Activated CD4-positive, alpha-beta T cell treated with anti-CD3 and anti-CD28 coated beads, Interleukin-2, amount 10 ng/mL, durations not matched to agents 7 days and 5 days (primary cell): ENCODE measurements at places on chromosomes 6 and 20.
A peak's percentile ranks its signal among the peaks of the same experiment; 100 is the strongest.

- peaks cover 4% of the 10 kb centered on the region for H3K4me1 ChIP-seq
- no peaks in the 10 kb centered on the region for H3K27me3 ChIP-seq
- no peak for DNase-seq
- H3K27ac ChIP-seq = no peak overlapping the region
- H3K4me3 ChIP-seq = no peak overlapping the region
These were observed 22.4 kb downstream of the SDCBP2 start for GRCh38 chr20:1306316-1307135.

DNA sequence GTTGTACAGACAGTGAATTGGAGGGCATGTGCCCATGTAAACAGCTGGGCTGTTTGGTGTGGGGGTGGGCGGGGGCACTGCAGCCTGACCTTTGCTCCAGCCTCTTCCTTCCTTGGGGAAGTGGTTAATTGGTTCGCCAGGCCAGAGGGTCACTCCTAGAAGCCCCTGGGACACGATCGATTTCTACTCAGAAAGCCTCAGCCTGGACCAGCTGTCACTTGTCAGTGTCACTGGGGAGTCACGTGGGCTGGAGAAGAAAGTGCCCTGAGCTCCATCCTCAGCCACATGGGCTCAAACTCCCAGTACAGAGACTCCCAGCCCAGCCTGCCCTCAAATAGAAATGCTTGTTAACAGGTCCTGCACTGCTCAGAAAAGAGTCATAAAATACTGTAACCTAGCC is 423.8 kb upstream of the SULF2 start:
- DNase-seq = no peak
- no peaks in the 10 kb centered on the region for H3K4me1 ChIP-seq
- no peak overlapping the region for H3K27ac ChIP-seq
- no peak overlapping the region for H3K4me3 ChIP-seq

DNA sequence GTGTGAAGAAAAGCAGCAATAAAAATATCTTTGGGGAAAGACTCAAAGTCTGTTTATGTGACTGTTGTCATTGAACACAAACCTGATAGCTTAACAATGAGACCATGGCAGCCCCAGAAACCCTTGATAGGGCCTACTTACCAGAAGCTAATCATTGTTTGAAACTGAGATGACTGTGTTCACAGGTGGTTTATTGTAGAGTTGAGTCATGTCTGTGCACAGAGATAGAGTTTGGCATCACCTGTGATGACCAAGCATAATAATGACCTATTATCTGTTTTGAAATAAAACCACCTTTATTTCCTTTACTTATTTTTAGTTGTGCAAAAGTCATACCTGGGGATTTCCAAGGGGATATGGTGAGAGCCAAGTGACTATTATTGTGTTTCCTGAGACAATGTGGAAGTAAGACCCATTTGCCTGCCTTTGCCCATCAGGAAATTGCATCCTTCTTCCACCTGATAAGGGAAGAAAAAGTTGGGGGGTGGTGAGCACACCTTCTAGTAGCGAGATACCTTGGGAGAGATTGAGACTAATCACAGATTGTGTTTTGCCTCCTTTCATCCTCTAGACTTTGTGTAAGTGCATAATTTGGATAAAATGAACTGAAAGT is 456.9 kb upstream of the JAG1 start:
- no peaks in the 10 kb centered on the region for H3K4me1 ChIP-seq
- DNase-seq = no peak
- no peak overlapping the region for H3K4me3 ChIP-seq
- H3K27me3 ChIP-seq = no peaks in the 10 kb centered on the region
- no peak overlapping the region for H3K27ac ChIP-seq

DNA sequence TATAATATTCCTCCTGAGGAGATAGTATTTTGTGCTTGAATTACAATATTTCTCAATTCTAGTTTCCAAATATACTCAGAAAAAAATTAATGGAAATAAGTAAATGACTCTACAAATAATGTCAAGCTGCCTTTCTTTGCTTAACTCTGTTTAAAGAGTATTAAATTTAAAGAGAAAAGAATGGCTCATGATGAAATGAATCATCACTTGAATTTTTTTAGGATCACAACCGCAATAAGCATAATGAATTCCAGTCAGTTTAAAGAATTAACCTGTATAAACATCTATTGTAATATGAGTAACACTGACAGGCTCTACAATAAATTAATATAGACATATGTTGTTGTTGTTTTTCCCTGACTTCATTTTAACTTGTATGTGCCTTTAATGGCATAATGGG is 266.2 kb upstream of the ADGRB3 start:
- H3K27ac ChIP-seq = no peak overlapping the region
- no peaks in the 10 kb centered on the region for H3K36me3 ChIP-seq
- no peaks in the 10 kb centered on the region for H3K27me3 ChIP-seq
- H3K4me3 ChIP-seq = no peak overlapping the region

DNA sequence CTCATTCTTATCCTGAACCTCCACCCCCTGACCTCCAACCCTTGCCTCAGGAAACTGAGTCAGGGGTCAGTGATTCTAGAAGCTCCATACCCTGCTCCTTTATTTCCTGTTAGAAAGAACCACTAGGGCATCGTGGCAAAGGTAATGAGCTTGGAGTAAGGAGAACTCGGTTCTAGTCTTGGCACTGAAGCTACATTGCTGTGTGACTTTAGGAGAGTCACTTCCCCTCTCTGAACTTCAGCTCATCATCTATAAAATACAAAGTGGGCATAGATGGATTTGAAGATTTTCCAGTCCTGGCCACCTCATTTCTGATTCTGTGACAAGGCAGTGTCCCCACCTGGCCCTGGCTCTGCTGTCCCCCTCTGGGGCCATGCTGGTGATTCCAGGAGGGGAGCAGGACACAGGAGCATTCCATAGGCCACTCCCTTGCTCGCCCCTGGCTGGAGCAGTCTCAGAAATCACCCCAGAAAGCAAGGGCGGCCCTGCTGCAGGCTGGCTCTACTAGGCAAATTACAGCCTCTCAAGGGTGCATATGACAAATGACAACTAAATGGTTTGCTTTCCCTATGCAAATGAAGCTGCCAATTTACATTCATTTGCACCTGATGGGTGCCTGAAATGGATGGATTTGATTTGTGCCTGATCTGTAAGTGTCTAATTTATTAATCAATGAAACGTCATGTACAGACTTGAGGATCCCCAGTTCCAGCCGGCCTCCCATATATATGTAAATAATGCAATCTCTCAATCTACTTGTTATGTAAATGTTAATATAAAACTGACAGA is 62.2 kb downstream of the LRFN2 start:
- no peaks in the 10 kb centered on the region for H3K27me3 ChIP-seq
- no peak for DNase-seq
- no peaks in the 10 kb centered on the region for H3K36me3 ChIP-seq
- no peak overlapping the region for H3K27ac ChIP-seq

DNA sequence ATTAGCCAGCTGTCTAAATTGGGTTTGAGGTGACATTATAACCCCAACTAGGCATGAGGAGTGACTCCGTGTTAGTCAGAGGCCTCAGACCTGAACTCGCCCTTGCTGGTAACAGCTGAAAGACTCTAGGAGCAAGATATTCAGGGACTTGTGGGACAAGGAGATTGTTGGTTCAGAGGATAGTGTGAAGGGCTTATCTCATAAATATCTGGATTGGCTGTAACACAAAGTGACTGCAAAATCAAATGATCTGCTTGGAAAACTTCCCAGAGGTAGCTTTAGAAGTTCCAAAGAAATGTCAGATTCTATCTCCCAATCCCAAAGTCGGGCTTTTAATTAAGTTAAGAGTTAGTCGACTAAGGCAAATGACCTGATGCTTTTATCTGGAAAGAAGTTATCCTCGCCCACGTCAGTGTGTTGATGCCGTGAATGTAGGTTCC is 72.4 kb downstream of the TULP4 start:
- H3K4me3 ChIP-seq = no peak overlapping the region
- H3K36me3 ChIP-seq = no peaks in the 10 kb centered on the region
- peaks cover 1% of the 10 kb centered on the region for H3K4me1 ChIP-seq
- no peak for DNase-seq

- H3K4me3 ChIP-seq = no peak overlapping the region
- peaks cover 9% of the 10 kb centered on the region for H3K27me3 ChIP-seq
- no peak for DNase-seq
- H3K27ac ChIP-seq = peak overlapping the region; percentile 88
- H3K4me1 ChIP-seq = peaks cover 46% of the 10 kb centered on the region
These were observed 11.9 kb downstream of the PSMB9 start for GRCh38 chr6:32865724-32866443.

DNA sequence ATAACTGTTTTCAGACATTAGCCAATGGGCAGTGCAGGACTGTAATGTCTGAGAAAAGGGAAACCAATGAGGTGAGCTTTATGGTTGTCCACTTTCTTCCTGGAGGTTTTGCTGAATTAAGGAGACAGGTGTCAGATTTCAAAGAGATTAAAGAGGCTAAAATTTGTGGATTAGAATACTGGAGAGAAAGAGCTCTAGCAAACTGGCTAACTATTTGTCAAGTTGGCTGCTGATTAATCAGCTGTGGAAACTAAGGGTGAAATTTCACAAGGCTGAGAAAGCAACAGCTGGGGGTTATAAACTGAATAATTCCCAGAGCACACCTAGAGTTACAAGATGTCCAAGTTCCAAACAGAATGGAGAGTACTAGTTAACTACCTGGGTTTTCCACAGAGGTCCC is 198.9 kb downstream of the TBC1D32 start:
- no peak overlapping the region for H3K27ac ChIP-seq
- DNase-seq = no peak
- H3K27me3 ChIP-seq = no peaks in the 10 kb centered on the region
- H3K4me3 ChIP-seq = no peak overlapping the region

DNA sequence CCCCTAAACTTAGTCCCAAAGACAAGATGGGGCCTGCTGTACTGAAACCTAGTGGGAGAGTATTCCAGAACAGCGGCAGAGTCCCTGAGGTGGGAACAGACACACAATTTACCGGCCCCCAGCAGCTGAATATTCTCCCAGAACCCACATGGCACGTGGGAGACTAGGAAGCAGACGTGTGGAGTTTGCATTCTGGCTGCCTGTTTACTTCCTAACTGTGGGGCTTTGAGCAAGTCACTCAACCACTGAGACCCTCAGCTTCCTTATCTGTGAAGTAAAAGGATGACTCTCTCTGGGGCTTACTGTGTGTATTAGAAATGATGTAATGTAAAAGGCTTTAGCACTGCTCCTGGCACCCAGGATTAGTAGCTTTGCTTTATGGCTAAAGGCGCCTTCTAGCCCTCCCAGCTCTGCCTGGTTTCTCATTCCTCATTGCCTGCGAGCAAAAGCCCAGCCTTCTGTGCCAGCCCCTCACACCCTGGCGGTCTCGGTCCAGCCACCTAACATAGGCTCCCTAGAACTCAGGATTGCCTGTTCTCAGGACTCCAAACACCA is 353.1 kb downstream of the CDC5L start:
- H3K27ac ChIP-seq = no peak overlapping the region
- peaks cover 2% of the 10 kb centered on the region for H3K27me3 ChIP-seq
- no peaks in the 10 kb centered on the region for H3K4me1 ChIP-seq
- DNase-seq = no peak
- H3K36me3 ChIP-seq = no peaks in the 10 kb centered on the region

DNA sequence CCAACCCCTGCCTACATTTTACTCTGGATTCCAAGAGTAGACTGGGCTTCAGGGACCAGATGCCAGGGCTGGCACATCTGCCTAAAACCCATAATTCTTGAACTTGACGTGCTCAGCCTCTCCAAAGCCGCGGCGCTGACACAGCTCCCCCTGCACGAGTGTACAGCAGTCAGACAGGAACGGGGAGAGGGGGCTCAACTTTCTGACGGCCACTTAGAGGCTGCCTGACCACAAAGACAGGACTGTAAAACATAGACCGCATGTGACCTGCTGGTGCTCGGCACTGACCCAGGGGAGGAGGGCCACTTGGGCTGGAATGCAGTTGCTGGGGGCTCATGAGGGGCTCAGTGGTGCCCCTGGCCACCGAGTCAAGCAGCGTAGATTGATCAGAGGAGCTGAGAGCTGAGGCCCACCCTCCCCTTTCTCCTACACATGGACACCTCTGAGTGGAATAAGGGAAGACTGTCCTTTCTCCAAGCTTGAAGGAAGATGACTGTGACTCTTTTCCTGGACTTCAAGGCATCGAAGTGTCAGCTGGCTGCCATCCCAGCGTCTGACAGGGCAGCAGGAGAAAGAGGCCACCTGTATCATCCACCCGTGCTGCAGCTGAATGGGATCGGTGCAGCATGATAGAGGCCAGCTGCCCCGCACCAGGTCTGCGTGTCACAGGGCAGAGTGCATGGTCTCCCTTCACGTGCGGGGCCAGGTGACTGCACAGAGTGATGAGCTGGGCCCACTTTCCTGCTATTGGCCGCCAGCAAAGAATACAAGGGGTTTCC is 171.3 kb upstream of the AGPAT4 start:
- H3K4me3 ChIP-seq = no peak overlapping the region
- H3K4me1 ChIP-seq = peaks cover 2% of the 10 kb centered on the region
- no peak for DNase-seq
- no peaks in the 10 kb centered on the region for H3K36me3 ChIP-seq
- no peaks in the 10 kb centered on the region for H3K27me3 ChIP-seq

GRCh38 chr6:26156850-26157250 is 69.6 kb downstream of the HFE start:
- peak overlapping the region; percentile 92 for H3K4me3 ChIP-seq
- peaks cover 3% of the 10 kb centered on the region for H3K27me3 ChIP-seq
- peak overlapping the region; percentile 97 for H3K27ac ChIP-seq
- peak; percentile 80 for DNase-seq
- H3K4me1 ChIP-seq = peaks cover 42% of the 10 kb centered on the region
